ENCODE measurements at places on chromosomes 11 and 22.

DNA sequence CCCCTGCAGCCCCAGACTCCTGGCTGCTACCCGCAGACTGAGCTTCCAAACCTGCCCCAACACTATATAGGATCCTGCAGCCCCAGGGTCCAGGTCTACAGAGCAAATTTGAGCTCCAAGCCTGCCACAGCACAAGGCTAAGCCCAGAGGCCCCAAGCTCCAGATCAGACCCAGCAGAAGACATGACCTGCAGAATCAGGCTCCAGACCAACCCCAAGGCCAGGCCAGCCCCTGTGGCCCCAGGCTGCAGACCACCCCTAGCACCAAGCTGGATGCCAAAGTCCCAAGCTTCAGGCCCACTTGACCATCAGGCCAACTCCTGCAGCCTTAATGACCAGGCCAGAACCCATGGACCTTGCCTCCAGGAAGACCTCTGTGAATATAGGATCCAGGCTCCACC lies 145.3 kb downstream of the DLG2 start:
- no peak for DNase-seq

GRCh38 chr22:48537343-48537680 lies 1290.4 kb downstream of the BRD1 start:
- DNase-seq: no peak

- DNase-seq: no peak
Observed at GRCh38 chr11:477052-477715, 27.1 kb downstream of the PTDSS2 start.

- DNase-seq: no peak
Observed at GRCh38 chr22:17396516-17396915, 27.3 kb downstream of the CECR2 start.

DNA sequence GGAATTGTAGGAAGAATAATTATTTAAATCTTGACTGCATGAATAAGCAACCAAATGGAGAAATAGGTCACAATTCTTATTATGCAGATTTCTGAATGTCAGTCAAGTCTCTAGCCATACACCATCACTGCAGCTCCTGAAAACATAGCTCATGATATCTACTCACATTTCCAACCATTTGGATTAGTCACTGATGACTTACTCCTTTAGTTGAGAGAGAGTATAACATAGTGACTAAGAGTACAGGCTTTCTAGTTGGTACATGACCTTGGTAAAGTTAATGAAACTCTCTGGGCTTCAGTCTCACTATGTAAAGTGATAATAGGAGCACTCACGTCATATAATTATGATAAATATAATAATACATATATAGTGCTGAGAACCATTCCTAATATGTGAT lies 265.2 kb downstream of the KCNA4 start:
- no peak for DNase-seq
